ENCODE measurements at places on chromosomes 6 and 20.

DNA sequence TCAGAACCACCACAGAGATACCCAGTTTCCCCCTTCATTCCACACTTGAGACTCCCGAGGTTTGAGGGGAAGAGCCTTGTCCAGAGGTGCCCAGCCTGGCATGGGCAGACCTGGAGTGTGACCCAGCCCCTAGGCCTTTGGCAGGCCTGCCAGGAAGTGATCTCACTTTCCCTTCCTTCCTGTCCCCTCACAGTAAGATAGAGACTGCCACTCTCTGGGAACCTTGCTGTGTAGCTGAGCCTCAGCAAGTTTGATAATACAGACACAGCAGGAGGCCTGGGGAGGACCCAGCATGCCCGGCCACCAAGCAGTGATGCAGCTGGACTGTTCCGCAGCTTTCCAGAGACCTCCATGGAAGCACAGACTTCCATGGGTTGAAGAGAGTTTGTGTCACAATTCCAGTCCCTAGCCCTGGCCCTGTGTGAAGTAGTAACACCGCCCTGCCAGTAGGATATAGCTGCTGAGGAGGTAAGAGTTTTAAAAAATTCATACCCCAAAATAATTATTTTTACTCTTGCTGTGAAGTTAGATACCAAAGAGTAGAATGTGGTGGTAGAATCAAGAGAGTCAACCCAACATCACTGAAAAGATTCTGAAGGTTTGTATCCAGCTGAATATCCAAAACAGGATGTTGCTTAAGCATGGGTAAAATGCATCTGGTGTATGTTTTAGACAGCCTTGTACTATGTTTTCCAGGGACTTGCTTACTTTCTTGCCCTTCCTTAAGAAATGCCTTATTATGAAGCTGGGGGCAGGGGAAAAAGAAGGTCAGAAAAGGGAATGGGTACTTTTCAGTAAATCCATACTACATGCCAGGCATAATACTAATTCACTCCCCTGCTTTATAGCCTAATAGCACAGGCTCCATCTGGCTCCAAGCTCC is 16.3 kb downstream of the PKIG start:
- DNase-seq, result no peak

- DNase-seq, result no peak
Measured at GRCh38 chr6:88499436-88499835, 333.3 kb upstream of the CNR1 start.

DNA sequence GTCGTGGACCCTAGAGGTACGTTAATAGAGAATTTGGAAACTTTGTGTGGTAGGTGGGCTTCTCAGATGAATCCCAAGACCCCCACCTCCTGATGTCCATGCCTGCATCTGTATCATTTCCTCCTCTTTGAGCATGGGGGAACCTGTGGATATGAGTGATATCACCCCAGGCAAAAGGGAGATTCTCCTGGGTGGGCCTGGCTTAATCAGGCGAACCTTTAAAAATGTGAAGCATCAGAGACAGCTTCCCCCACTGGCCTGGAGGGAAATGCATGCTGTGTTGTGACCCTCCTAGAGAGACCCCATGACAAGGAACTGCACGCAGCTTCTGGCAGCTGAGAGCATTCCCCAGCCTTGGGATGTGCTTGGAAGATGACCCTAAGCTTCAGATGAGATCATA is 180.9 kb downstream of the MBOAT1 start:
- no peak for DNase-seq

GRCh38 chr6:90835596-90836212 is 248.8 kb upstream of the MAP3K7 start:
- no peak for DNase-seq

- DNase-seq, result no peak
Measured at GRCh38 chr20:64222851-64223525, 32.6 kb upstream of the PCMTD2 start.

DNA sequence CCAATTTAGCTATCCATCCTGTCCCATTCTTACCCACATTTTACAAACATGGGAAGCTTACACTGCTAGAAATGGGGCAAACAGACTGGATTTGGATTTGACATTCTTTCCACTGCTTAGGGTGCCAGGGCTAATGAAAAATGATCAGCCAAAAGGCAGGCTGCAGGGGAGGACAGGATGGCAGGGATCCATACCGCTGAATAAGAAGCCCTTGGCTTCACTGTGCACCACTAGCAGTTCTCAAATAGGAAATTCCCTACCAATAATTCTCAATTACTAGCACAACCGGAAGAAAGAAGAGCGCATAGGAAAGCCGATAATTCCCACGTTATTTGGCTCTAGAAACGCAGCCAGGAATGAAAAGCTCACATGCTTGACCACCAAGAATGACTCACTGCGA is 73.1 kb downstream of the NDUFAF5 start:
- peak; percentile 55 for DNase-seq

DNA sequence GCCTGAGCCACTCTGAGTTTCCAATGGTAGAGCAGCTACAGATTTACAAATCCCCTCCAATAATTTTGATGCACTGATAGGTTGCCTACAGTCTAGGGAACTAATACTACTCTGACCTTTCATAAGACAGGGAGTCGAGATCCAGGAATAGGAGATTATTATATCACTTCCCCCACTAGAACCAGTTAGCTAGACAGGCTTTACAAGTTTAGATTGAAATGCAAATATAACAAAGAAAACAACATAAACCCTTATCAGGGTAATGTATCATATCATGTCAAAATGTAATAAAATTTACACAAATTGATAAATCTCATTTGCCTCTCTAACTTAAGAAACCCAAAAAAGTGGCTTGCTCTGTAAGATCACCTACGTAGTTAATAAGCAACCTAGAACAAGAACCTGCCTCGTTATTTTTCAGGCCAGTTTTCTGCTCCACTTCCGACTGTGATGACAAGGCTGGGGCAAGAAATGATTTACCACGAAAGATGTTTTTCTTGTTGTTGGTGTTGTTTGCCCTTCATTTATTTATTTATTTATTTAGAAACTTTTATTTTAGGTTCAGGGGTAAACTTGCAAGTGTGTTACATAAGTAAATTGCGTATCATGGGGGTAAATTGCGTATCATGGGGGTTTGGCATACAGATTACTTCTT is 504.2 kb upstream of the ID4 start:
- no peak for DNase-seq

Data from GM23248 (cell line).